Hematopoietic multipotent progenitor cell treated with erythropoietin and hydrocortisone succinate and interleukin-3 and kit ligand, for 15 days (in vitro differentiated cells): ENCODE measurements at places on chromosomes 3 and 15.
A peak's percentile ranks its signal among the peaks of the same experiment; 100 is the strongest.

DNA sequence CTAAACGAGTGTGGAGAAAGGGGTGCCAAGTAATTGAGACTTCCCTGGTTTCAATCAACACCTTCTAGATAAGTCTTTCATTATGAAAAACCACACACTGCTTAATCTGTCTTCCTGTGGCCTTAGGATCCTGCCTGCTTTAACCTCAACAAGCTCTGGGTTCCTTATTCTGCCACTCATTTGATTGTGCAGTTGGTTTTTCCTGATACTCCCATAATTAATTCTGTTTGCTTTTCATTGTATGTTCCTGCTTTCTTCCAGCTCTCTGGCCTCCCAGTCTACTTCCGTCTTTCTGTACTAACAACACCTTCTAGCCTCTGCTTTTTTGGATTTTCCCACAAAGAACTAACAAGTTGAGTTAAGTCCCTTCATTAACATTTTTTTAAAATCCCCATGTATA is 20.2 kb upstream of the GCNT3 start:
- DNase-seq, result no peak

GRCh38 chr15:85485956-85486567 is 105.7 kb downstream of the AKAP13 start:
- DNase-seq, result peak; percentile 78

DNA sequence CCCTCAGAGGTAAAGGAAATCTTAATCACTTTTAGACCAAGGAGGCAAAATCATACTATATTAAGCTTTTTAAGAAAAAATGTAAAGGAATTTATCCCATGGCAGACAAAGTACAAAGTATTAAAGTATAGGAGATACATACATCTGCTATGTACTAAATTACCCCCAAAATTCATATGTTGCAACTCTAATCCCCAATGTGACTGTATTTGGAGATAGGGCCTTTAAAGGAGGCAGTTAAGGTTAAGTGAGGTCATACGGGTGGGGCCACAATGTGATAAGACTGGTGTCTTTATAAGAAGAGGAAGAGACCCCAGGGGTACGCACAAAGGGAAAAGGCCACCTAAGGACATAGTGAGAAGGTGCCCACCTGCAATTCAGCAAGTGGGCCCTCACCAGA is 657.0 kb upstream of the ADAMTS9 start:
- no peak for DNase-seq

DNA sequence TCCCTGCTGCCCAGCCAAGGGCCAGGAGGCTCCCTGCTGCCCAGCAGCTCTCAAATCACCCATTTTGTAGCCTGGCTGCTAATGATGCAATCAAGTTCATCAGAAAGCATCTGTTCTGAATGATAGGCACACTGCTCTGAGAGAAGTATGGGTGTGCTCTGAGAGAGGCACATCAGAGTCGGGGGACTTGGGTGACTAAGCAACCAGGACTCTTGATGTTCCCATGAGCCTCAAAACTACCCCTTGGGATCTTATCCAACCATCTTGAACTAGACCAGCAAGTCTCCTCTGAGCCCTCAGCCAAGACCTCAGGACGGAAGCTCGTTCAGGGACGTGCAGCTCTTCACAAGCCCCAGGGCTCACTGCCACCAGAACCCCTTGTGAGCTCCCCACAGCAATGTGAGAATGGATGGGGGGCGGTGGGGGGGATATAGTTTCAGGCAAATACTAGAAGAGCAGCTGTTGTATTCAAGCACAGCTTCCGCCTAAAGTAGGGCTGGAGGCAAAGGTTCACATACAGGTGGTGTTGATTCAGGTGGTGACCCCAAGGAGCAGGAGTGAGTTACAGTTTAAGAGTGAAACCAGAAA is 52.2 kb upstream of the HES1 start:
- no peak for DNase-seq

DNA sequence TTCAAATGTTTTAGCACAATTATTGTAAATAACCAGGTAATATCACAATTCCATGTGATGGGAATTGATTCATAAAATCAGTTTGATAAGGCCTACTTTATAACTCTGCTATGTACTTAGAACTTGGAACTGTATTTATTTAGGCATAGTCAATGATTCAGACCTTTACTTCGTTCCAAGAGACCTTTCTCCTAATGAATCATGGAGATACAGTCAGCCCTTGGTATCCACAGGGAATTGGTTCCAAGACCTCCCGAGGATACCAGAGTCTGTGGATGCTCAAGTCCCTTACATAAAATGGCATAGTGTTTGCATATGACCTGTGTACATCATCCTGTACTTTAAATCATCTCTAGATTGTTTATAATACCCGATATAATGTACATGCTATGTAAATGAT is 60.8 kb upstream of the UMPS start:
- DNase-seq, result no peak

DNA sequence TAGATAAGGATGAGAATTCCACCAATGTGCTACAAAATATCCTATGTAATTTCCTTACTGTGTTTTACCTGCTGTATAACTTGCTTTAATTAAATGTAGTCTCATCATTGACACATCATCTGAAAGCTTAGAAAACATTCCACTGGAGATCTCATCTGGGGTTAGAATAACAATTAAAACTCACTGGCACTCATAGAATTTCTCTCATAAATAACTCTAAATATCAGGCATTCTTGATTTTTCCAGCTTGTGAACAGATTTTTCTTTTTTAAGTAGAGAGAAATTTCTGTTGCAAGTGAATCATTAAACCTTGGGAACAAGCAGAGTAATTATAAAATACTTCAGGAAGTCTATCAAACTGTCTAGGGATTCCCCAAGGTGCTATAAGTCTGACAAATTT is 843.8 kb downstream of the NAALADL2 start:
- no peak for DNase-seq

DNA sequence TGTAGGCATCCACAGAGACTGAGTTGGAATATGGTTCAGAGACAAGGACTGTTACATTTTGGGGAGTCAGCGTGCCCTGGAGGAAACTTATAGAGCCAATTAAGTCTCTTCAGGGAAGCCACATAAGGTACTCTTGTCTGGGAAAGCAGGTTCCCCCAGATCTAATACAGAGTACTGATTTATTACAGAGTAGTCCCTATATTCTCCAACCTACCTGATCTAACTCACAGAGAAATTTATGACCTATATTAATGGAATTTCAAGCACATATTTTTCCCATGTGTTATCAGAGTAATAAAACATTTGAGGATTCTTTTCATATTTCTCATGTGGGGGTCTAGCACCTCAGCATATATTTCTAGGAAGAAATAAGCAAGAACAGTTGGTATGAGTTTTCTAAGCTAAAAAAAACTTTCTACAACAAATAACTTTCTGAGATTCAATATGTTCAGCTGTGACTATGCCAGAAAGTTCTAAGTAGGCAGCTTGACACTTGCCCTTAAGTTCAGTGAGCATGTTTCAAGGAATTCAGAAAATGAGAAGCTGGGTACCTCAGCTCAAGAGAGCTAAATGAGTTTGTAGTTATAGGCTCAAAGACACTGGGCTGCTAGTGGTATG is 75.3 kb upstream of the COL8A1 start:
- DNase-seq, result no peak

- DNase-seq, result no peak
These were observed 17.6 kb downstream of the BCL2L10 start for GRCh38 chr15:52094811-52095584.

- no peak for DNase-seq
These were observed 200.2 kb upstream of the GOLGA6L4 start for GRCh38 chr15:84035399-84035766.

- no peak for DNase-seq
These were observed 45.6 kb downstream of the CHST2 start for GRCh38 chr3:143165211-143165610.

GRCh38 chr15:82921939-82922338 is 30.6 kb downstream of the HOMER2 start:
- no peak for DNase-seq

GRCh38 chr3:50408443-50408944 is 49.2 kb upstream of the TMEM115 start:
- no peak for DNase-seq

DNA sequence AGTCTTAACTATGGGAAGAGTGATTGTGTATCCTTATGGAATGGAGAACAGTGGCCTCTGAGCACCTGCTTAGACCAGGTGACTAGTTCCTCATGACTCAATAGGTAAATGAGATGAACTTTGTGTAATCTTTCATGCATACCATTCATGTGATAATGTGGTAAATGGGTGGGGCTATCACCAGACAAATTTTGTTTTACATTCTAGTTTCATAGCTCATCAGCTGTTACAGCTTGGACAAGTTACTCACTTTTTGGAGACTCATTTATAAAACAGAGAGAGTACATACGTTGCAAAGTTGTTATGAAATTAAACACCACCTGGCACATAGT is 103.7 kb upstream of the TGFBR2 start:
- DNase-seq, result no peak

DNA sequence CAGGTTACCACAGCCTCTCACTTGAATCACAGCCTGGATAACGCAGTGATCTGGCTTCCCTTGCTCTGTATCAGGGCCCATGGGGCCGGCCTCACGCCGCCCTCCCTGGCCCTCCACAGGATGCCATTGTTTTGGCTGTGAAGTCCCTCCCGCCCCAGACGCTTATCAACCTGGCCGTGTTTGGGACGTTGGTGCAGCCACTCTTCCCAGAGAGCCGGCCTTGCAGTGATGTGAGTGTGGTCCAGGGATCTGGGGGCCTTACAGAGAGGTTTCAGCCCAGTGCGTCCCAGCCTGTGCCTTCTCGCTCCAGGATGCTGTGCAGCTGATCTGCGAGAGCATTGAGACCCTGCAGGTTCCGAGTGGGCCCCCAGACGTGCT is 6.6 kb downstream of the VWA5B2 start:
- DNase-seq, result no peak

DNA sequence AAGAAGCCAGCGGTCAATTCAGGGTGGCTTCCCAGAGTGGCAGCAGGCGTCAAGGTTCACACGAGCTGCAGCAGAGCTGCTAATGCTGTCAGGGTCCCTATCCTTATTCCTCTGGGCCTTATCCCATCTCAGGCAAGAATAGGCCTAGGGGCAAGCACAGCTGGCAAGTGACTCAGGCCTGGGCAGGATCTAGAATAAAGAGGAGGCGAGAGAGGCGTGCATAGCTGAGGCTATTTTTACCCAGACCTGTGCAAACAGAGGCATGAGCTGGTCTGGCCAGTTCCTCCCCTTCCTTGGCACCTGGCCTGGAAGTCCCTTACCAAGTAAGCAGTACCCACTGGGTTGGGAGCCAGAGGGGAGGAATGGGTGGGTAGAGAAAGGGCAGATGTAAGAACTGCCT is 12.2 kb upstream of the VIPR1 start:
- DNase-seq, result no peak

GRCh38 chr15:60315878-60316277 is 81.9 kb downstream of the ANXA2 start:
- DNase-seq, result no peak

DNA sequence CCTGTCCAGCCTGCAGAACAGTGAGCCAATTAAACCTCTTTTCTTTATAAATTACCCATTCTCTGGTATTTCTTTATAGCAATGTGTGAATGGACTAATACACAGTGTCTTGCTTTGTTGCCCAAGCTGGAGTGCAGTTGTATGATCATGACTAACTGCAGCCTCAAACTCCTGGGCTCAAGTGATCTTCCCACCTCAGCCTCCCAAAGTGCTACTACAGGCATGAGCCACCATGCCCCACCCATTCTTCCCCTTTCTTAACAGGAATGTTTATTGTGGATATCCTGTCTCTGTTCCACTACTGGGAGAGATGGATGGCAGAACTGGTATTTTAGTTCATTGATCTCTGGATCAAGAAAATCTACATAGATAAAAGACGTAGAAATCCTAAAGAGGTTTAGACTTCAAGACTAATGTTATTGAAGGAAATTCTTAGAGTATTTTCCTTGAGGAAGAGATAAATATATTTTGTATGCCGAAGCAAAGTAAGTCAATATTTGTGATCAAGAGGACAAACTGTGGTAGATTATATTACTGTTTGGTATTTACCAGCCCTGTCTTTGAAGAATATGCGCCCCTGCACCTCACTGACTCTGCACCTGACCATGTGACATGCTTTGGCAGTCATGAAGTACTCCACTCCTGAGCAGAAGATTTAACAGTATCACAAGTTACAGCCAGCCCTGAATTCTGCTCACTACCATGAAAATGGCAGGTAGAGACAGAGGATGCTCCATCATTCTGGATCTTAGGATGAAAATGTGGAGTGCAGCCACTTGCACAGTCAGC is 42.9 kb downstream of the UACA start:
- DNase-seq, result no peak

- DNase-seq, result no peak
These were observed 370.2 kb upstream of the ZNF385D start for GRCh38 chr3:22121068-22121701.

GRCh38 chr3:41845826-41846225 is 116.1 kb downstream of the ULK4 start:
- no peak for DNase-seq

DNA sequence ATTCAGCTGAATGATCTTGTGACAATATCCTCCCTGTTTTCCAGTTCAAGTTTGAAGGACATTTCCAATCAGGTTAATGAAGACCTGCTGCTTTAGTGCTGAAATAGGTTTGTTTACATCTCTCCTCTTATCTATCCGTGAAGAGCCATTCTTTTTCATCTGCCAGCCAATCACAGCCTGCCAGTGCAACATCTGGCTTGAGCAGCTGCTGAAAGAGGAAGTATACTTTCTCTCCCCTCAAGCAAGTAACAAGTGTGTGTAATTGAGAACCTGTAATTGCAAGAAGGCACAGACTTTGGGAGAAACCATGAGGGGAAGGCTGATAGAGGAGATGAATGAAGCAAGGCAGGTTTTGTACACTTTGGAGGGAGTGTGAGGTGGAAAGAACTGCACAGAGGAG is 404.3 kb downstream of the AGBL1 start:
- no peak for DNase-seq

DNA sequence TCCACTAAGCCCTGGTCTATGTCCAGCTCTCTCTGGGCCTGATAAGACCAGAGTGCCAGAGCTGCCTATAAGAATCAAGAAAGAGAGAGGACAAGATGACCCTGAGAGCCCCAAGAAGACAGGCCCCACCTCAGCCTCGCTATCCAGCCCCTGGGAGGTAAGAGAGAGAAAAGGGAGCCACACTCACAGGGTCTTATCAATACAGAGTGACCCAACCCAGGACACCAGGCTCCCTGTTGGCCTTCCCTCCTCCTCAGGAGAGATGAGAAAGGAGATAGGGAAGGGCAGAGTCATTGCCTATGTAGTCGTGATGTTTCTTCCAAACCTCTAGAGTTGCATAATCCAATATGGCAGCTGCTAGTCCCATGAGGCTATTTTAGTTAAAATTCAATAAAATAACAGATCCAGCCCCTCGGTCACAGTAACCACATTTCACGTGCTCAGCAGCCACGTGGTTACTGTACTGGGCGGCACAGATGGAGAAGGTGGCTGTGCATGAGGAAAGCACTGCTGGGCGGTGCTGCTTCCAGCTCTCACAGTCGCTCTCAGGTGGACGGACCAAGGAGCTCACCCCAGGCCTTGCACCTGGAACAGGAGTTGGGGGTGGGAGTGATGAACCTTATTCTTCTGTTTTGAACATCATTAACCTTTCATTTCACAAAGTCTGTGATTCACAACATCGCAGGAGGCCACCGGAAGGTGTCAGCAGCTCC is 525.8 kb downstream of the SHQ1 start:
- peak; percentile 47 for DNase-seq

DNA sequence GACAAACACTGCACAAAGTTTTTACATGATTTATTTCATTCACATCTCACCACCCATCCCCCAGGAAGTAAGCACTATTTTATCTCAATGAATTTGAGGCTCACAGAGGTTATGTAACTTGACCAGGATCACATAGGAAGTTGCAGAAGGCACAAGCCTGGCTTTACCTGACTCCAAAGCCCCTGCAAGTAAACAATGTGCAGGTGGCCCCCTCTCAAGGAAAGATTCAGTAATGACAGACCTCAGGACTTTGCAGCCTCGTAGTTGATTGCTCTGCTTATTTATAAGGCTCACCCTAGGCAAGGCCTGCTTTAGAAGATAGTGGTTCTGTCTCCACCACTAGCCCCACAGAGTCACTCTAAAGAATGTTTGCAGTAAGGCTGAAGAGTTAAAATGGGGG is 79.8 kb upstream of the MDFIC2 start:
- DNase-seq, result no peak
